CD4-positive, alpha-beta T cell (primary cell): ENCODE measurements at places on chromosomes 2 and 18.

- DNase-seq = no peak
Observed at GRCh38 chr2:61550375-61551209, 12.4 kb upstream of the XPO1 start.

DNA sequence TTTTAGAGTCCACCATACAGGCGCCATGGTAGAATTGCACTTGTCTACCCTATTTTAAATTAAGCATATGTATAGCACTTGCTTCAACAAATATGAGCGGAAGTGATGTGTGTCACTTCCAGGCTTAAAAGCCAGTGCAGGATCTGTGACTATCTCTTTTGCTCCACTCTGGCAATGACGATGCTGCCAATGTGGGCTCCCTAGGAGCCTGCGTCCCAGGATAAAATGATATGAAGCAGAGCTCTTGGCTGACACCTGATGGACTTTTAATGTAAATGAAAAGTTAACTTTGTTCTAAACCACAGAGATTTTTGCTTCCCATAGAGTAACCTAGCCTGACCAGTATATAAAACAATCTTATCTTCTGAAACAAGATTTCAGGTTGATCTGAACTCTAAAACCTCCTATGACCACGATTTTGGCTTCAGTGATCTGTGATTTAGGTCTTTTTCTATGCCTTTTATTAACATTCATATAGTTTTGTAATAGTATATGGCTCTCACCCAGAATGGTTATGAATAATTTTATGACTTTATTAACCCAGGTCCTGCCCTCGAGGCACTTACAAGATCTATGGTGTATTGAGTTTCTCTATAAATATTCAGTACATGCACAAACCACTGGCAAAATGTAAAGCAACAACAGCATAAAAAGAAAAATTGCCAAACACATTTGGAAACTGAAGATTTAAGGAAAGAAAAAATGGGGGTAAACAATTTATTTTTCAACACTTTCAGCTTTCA is 422.5 kb upstream of the PIK3C3 start:
- DNase-seq = no peak

GRCh38 chr18:55316486-55317184 is 271.4 kb downstream of the TCF4 start:
- no peak for DNase-seq

GRCh38 chr2:150903461-150903860 is 358.2 kb downstream of the RBM43 start:
- no peak for DNase-seq

DNA sequence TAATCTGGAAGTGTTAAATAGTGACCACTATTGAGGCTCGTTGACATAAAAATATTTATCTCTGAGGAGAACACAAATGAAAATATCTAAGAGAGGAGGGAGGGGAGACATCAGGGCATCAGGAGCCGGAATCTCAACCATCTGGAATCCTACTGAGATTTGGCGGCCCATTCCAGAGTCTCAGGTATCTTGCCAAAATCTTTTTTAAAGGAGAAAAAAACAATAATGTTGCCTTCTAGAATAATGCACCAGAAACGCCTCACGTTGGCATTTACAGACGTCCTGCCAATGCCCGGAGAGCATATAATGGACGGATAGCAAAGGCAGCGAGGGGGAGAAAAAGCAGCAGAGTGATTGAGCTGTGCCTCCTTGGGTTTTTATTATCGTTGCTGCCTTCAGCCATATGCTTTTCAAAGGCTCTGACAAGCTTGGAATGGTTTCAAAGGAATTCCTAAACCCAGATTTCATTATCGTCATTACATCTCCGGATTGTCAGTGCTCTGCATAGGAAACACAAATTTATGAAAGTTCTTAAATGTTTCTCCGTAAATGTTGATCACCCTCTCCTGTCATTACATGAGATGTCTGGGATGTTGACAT is 30.9 kb upstream of the EGR4 start:
- no peak for DNase-seq

- no peak for DNase-seq
Observed at GRCh38 chr18:36127836-36128529, 1.2 kb downstream of the SLC39A6 start.

- DNase-seq = no peak
Observed at GRCh38 chr2:127619203-127619590, 26.8 kb upstream of the GPR17 start.

DNA sequence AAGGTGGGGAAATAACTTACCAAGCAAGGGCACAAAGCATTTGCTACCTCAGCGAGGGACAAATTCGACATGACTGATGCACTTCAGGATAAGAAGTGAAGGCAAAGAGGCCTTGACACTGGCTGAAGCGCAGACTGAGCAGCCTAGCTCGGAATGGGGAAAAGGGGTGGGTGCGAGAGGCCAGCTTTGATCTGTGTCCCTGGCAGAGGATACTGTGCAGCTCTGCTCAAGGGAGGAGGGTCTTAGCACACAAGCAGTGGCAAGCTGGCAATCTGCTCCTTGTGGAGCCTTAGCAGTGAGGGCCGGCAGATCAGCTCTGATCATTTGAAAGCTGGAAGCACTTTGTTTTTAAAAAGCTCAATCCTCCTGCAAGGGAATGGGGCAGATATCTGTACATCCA is 222.3 kb downstream of the ZBTB7C start:
- DNase-seq = no peak

GRCh38 chr2:207937253-207937652 is 88.1 kb downstream of the PLEKHM3 start:
- DNase-seq = no peak

GRCh38 chr2:1655461-1655860 is 88.9 kb downstream of the PXDN start:
- DNase-seq = no peak

- no peak for DNase-seq
Observed at GRCh38 chr18:74496508-74497323, 553 bp downstream of the CNDP2 start.

DNA sequence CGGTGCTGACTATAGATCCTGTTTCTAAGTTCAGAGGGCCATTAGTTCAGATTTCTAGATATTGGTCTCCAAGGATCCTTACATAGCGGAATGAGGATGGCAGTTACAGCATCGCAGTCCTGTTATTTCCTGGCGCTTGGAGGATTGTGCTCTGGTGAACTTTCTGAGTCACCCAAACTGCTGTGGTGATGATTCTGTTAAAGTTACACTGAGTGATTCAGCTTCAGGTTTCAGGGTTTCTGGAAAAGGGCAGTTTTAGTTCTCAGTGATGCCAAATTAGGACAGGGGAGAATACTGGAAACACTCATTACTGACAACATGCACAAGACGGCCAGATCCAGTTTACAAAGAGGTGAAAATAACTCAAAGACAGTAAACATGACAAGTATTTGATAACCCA is 52.1 kb upstream of the ANKRD62 start:
- no peak for DNase-seq

- no peak for DNase-seq
Observed at GRCh38 chr2:230861552-230862255, 3.0 kb upstream of the ITM2C start.

- DNase-seq = no peak
Observed at GRCh38 chr18:67636597-67637385, 120.3 kb upstream of the DSEL start.

- no peak for DNase-seq
Observed at GRCh38 chr2:172808156-172808555, 72.5 kb downstream of the RAPGEF4 start.

DNA sequence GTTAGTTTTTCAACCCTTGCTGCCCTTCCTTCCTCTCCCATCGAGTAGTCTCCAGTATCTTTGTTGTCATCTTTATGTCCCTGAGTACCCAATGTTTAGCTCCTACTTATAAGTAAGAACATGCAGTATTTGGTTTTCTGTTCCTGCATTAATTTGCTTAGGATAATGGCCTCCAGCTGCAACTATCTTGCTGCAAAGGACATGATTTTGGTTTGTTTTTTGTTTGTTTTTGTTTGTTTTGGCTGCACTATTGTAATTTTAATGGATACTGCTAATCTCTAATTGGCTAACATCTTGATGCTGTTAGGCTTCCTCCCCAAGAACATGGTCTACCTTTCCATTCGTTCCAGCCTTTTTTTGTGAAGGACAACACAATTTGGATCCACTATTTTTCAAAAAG is 31.2 kb upstream of the HNRNPLL start:
- no peak for DNase-seq

- DNase-seq = no peak
Observed at GRCh38 chr2:10392951-10393639, 55.0 kb downstream of the ODC1 start.

GRCh38 chr2:202555356-202555755 is 79.4 kb upstream of the FAM117B start:
- DNase-seq = no peak

DNA sequence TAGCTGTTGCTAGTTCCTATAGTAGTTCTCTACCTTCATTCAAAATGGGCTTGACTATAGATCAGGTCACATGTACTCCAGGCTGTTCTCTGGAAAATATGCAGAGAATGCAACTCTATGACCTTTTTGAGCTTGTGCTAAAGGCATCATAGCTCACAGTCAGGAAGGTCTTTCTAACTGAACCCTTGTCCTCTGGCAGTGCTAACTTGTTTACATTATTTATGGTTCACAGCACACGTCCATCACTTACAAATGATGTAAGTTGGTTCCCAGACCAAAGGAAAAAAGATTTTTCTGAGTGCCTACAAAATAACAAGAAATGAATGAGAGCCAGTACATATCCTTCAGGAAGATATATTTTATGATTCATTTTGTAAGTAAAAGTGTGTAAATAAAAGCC is 236.1 kb downstream of the GCA start:
- no peak for DNase-seq

- DNase-seq = no peak
Observed at GRCh38 chr2:36338827-36339145, 16.8 kb upstream of the CRIM1 start.
